ENCODE measurements at places on chromosomes 2 and 18. TPM values are rescaled to one million over a fixed set of nuclear protein-coding genes. Genes with fewer than 3 reads are reported as not detected.
A peak's percentile ranks its signal among the peaks of the same experiment; 100 is the strongest.

GRCh38 chr2:160484859-160485520 lies 8.6 kb downstream of the RBMS1 start:
- DNase-seq: no peak
- no peak overlapping the region for H3K4me3 ChIP-seq
- H3K27ac ChIP-seq: no peak overlapping the region
- no peaks in the 10 kb centered on the region for H3K27me3 ChIP-seq
- H3K36me3 ChIP-seq: no peaks in the 10 kb centered on the region

DNA sequence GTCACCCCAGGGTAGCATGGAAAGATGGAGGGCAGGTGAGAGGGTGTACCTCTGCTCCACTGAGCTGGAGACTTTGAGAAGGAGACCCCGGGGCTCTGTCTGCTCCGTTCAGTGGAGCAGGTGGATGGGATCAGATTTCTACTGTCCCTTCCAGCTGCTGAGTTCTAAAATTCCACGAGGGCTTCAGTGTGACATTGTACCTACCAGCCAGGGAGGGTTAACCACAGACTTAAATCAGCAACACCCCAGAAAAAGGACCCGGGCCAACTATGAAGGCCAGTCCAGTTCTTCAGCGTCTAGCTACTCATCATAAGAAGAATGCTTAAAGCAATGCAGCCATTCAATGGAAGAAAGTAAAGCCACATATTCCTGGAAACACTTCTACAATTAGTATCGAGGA lies 23.8 kb downstream of the STAT1 start:
- no peak overlapping the region for H3K4me3 ChIP-seq
- peaks cover 56% of the 10 kb centered on the region for H3K36me3 ChIP-seq
- H3K27me3 ChIP-seq: no peaks in the 10 kb centered on the region
- H3K4me1 ChIP-seq: no peaks in the 10 kb centered on the region
- DNase-seq: no peak

- H3K27ac ChIP-seq: no peak overlapping the region
- no peak for DNase-seq
- H3K4me3 ChIP-seq: no peak overlapping the region
- peaks cover 6% of the 10 kb centered on the region for H3K4me1 ChIP-seq
These were observed 3.5 kb downstream of the ESPNL start for GRCh38 chr2:238103465-238104225.

Gene HOXD12
- total RNA-seq: not detected

Gene HES6
- total RNA-seq: 16.5 TPM

- peaks cover 40% of the 10 kb centered on the region for H3K36me3 ChIP-seq
- DNase-seq: no peak
- H3K4me3 ChIP-seq: no peak overlapping the region
- no peak overlapping the region for H3K27ac ChIP-seq
These were observed 14.6 kb downstream of the CNDP2 start for GRCh38 chr18:74510770-74511095.

DNA sequence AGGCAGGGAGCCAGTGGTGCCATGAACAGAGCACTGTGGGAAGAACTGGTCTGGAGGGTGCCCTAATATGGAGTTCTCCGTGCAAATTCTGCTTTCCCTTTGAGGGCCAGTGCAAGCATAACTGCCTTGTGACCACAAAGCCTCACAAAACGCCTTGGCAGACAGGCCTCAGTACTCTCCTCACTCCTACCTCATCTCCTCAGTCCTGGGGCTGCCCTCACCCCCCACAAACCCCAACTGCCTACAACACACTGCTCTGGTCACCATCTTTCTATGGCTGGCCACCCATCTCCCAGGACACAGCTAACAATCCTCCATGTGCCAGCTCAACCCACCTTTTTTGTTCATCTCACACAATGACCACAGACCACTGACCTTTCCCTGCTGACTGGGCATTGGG lies 8.9 kb downstream of the COX5B start:
- DNase-seq: no peak
- no peak overlapping the region for H3K4me3 ChIP-seq
- H3K27me3 ChIP-seq: no peaks in the 10 kb centered on the region
- H3K4me1 ChIP-seq: no peaks in the 10 kb centered on the region

DNA sequence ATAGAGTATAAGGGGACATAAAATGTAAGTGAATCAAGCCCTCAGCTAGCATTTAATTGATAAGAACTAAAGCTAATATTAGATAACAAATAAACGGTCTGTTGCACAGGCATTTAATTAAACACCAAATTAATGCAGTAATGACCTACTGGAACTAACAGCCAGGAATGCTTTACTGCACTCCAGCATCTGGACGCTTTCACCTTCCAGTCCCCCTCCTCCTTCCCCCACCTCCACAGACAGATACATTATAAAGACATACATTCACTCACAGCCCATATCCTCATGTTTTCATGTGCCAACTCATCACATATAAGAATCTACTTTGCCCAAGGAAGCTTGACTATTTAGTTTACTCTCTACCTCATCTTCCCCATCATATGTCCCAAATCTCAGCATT lies 337.4 kb upstream of the PIK3C3 start:
- H3K4me1 ChIP-seq: peaks cover 18% of the 10 kb centered on the region
- no peak for DNase-seq
- no peaks in the 10 kb centered on the region for H3K27me3 ChIP-seq
- H3K27ac ChIP-seq: no peak overlapping the region
- no peaks in the 10 kb centered on the region for H3K36me3 ChIP-seq

- H3K4me1 ChIP-seq: peaks cover 1% of the 10 kb centered on the region
- DNase-seq: no peak
- no peak overlapping the region for H3K27ac ChIP-seq
- no peaks in the 10 kb centered on the region for H3K27me3 ChIP-seq
- H3K4me3 ChIP-seq: no peak overlapping the region
- H3K36me3 ChIP-seq: no peaks in the 10 kb centered on the region
These were observed 18.2 kb downstream of the FBLN7 start for GRCh38 chr2:112156152-112156986.

DNA sequence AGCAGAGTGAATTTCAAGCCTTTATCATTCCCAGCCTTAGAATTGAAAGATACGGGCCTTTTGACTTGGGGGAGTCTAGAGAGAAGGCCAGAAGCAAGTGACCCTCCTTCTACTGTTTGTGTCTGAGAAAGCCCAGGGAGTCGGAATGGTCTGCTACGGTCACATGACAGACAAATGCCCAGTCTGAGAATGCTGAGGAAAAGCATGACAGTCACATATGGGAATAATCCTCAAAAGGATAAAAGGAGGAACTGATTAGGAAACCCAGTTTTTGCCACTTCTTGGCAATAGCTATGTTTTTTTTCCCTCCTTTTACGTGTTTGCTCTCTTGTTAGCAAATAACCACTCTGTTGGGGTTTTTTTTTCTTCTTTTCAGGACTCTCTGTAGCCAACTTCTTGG lies 38.1 kb upstream of the HNRNPA3 start:
- DNase-seq: no peak
- H3K27me3 ChIP-seq: no peaks in the 10 kb centered on the region
- H3K4me3 ChIP-seq: no peak overlapping the region

- no peaks in the 10 kb centered on the region for H3K27me3 ChIP-seq
- peaks cover 37% of the 10 kb centered on the region for H3K4me1 ChIP-seq
- H3K4me3 ChIP-seq: no peak overlapping the region
- H3K36me3 ChIP-seq: peaks cover 1% of the 10 kb centered on the region
- DNase-seq: no peak
These were observed 272.8 kb upstream of the MMADHC start for GRCh38 chr2:149860276-149860921.

- DNase-seq: no peak
- H3K4me3 ChIP-seq: no peak overlapping the region
- peaks cover 1% of the 10 kb centered on the region for H3K4me1 ChIP-seq
- H3K27me3 ChIP-seq: no peaks in the 10 kb centered on the region
- H3K36me3 ChIP-seq: peaks cover 4% of the 10 kb centered on the region
These were observed 4.9 kb downstream of the GPR35 start for GRCh38 chr2:240629968-240630770.

- no peak overlapping the region for H3K4me3 ChIP-seq
- H3K36me3 ChIP-seq: no peaks in the 10 kb centered on the region
- DNase-seq: no peak
- H3K27ac ChIP-seq: no peak overlapping the region
These were observed 106.7 kb downstream of the ADCYAP1 start for GRCh38 chr18:1011349-1011748.

Gene SETBP1
- 28.8 TPM for total RNA-seq

DNA sequence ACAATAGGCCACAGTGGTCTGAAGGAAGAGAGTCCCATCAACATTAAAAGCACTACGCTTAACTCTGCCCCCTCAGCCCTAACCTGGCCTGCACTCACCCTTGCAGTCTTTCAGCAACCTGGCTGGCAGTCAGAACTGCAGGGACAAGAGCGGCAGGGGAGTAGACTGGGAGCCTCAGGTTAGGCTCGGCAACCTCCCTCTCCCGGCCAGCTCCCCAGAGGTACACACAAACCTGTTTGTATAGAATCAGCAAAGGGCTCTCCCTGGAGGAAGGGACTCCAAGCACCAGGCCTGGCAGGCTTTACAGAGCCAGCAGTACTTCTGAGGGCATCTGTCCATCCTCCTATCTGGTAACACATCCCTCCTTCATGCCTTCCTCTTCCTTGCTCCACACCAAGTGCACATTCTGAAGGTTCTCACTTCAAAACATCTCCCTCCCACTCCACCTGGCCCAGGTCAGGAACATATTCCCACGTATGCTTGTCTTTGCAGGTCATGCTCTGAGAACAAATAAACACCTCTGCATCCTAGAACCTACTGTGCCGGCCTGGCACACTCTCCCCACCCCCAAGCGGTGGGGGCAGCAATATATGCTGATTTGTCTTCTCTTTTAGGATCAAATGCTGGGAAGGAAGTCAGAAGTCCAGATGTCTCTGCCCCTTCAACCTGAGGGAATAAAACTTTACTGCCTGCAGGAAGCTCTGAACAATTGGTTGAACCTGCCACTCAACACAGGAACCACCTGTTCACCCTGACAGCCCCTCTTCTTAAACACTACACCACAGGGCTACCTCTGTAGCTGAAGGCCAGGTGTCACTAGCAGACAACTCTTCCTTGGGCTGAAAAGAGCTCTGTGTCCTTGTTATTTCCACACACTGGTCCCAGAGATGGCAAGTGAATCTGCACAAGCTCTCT lies 12.6 kb upstream of the SFXN5 start:
- peaks cover 4% of the 10 kb centered on the region for H3K36me3 ChIP-seq
- H3K4me1 ChIP-seq: peaks cover 41% of the 10 kb centered on the region
- DNase-seq: no peak

Gene IDH1
- total RNA-seq: 75.9 TPM

DNA sequence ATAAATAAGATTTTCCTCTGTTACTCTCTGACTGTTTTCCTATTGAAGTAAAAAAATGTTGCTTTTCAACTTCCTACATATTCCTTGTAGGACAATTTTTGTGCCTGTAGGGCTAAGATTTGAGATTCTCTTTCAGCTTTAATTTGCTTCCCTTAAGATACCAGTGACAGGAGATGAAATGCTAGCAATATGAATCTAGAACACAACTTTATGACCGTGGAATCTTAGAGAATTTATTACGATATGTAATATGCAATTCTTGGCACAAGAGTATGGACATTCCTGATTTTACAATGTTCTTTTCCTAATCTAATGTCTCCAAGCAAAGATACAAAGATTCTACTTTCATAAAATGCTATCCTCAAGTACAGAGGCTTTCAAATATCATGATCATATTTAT lies 180.9 kb downstream of the KCNE4 start:
- peaks cover 2% of the 10 kb centered on the region for H3K36me3 ChIP-seq
- no peak overlapping the region for H3K27ac ChIP-seq
- no peaks in the 10 kb centered on the region for H3K27me3 ChIP-seq

GRCh38 chr2:223306371-223306770 lies 254.4 kb downstream of the KCNE4 start:
- H3K4me1 ChIP-seq: no peaks in the 10 kb centered on the region
- H3K4me3 ChIP-seq: no peak overlapping the region
- no peaks in the 10 kb centered on the region for H3K27me3 ChIP-seq

Gene ZNF385B
- total RNA-seq: 0.25 TPM

DNA sequence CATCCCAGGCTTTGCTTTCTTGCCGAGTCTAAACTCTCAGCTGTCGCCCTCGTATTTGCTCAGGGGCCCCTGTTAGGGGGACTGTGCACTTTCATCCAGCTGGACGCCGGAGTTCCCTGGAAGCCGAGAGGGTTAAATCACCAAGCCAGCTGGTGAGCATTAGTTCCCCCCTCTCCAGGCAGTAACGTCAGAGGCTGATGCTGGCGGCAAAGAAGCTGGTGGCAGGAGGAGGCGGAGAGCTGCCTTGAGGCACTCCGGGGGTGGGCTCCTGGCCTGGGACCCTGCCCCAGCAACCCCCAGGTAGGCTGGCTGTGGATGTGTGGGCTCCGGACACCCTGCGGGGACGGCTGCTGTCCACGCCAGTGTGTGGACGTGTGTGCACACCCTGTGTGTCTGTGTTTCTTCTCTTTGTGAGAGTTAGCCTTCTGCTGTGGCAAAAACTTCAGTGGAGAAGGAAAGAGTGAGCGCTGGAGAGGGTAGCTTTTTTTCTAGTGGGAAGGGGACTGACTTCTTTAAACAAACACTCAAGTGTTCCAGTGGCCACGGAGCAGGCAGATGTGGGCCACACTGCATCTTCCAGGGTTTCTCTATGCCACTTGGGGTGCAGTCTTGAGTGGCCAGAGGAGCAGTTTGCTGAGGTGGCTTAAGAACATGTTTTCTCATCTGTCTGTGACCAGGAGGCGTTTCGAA lies 84.7 kb downstream of the GLI2 start:
- no peaks in the 10 kb centered on the region for H3K27me3 ChIP-seq
- H3K4me1 ChIP-seq: peaks cover 35% of the 10 kb centered on the region
- DNase-seq: peak; percentile 68
- H3K27ac ChIP-seq: peak overlapping the region; percentile 76
- peaks cover 3% of the 10 kb centered on the region for H3K36me3 ChIP-seq
- H3K4me3 ChIP-seq: no peak overlapping the region

Measured in chondrocyte (in vitro differentiated cells).